Fibroblast of pulmonary artery (primary cell): ENCODE measurements at places on chromosomes 2 and 18.

- no peak for DNase-seq
These were observed at the start of gene STPG4 for GRCh38 chr2:47155091-47155876. TSS of gene STPG4 (minus strand) at chr2:47155308. CDS start at chr2:47155251, 57 bp downstream.

GRCh38 chr18:33804258-33804657 is 226.2 kb downstream of the ASXL3 start:
- DNase-seq = peak; percentile 60

DNA sequence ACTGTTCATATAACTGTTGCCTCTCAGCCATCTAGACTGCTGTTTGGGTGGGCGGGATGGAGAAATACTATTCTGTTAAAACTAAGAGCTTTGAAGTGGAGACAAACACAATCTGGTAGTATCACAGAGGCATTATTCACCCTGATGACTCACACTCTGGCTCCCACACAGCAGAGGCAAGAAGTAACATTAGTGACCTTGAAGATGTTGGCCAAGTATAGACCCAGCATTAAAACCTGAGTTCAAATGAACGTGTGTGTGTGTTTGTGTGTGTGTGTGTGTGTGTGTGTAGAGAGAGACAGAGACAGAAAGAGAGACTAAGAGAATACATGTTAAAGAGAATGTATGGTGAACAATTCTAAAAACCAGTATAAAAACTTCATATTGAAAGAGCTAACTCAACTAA is 22.5 kb upstream of the ACVR1 start:
- DNase-seq = peak; percentile 84

GRCh38 chr2:121179467-121179866 is 105.5 kb downstream of the TFCP2L1 start:
- DNase-seq = no peak

- DNase-seq = no peak
These were observed 24.5 kb downstream of the PIAS2 start for GRCh38 chr18:46892842-46893241.

GRCh38 chr2:57536535-57537231 is 509.9 kb upstream of the VRK2 start:
- no peak for DNase-seq

DNA sequence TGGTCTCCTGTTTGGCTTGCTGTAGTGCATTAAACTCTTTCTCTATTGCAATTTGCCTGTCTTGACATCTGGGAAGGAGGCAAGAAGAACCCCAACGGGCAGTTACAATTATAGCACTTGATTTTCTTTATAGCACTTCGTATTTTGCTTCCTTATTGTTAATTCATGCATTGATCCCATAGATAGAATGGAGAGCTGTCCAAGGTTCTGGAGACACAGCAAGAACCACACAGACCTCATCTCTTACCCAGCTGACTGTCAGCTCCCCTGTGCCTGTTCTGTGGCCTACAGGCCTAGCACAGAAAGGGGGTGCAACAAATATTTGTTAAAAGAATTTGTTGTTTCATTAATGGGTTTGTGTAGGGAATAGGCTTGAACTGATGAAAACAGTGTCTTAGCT is 194.3 kb downstream of the GALNT1 start:
- DNase-seq = peak; percentile 35

DNA sequence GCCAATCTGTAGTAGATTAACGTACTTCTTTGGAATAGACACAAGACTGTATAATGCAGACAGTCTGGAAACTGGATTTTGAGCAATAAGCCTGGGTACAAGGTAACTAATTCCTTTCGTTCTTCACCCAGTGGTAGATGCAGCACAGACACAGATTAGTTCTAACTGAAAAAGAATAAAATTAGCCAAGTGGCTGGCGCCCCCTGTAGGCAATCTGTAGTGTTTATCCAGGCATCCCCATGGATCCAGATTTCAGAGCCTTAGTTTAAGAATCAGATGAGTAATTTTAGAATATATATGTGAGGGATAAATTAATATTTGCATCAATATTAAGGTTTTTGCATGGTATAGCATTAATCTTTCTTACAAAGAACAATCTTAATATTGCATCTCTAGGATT is 563.9 kb downstream of the DCC start:
- peak; percentile 6 for DNase-seq

DNA sequence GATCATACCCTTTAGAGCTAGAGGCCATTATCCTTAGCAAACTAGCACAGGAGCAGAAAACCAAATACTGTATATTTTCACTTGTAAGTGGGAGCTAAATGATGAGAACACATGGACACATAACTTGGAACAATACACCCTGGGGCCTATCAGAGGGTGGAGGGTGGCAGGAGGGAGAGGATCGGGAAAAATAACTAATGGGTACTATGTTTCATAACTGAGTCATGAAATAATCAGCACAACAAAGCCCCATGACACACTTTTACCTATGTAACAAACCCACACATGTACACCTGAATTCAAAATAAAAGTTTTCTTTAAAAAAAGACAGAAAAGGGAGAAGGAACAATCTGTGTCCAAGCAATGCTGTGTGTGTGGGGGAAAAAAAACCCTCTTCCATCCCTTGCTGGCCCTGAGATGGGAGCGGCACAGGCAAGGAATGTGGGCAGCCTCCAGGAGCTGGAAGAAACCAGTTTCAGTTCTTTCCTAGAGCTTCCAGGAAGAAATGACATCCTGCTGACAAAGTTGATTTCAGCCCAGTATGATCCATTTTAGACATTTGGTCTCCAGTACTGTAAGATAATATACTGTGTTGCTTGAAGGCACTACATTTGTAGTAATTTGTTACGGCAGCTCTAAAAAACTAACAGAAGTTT is 458.7 kb upstream of the CNTNAP5 start:
- no peak for DNase-seq

- no peak for DNase-seq
These were observed 816.2 kb downstream of the MBD2 start for GRCh38 chr18:53408271-53408670.

GRCh38 chr2:233844836-233845235 is 9.5 kb downstream of the HJURP start:
- DNase-seq = no peak

DNA sequence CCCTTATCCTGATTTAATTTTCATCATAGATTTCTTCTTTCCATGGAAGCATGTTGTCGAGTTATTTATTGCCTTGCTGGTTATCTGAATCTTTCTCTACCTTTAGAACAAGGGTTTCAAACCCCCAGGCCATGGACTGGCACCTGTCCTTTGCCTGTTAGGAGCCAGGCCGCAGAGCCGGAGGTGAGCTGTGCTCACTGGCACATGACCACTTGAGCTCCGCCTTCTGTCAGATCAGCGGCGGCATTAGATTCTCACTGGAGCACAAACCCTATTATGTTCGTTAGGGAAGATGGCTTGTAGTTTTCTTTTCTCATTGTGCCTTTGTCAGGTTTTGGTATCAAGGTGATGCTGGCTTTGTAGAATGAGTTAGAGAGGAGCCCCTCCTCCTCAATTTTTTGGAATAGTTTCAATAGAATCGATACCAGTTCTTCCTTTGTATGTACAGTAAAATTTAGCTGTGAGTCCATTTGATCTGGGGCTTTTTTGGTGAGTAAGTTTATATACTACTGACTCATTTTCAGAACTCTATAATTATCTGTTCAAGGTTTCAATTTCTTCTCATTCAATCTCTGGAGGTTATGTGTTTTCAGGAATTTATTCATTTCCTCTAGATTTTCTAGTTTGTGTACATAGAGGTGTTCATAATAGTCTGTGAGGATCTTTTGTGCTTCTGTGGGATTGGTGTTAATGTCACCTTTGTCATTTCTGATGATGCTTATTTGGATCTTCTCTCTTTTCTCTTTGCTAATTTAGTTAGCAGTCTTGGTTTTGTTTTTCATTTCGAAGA is 668.0 kb upstream of the FAM98A start:
- DNase-seq = no peak

DNA sequence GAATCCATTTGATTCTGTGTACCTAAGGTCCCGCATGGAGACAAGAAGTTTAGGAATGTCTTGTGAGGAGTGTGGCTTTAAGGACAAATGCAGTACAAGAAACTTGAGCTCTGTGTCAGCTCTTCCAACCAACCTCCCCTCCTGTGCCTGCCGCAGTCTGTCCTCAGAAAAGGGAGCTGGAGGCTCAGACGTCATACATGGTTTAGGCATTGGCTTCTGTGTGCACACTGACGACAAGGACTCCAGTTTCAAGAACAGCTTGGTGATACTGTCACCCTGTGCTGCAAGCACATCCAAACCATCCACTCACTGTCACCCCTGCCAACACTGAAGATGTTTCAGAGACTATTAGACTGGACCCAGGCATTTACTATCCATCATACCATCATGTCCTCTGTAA is 470.4 kb downstream of the IRS1 start:
- DNase-seq = no peak

DNA sequence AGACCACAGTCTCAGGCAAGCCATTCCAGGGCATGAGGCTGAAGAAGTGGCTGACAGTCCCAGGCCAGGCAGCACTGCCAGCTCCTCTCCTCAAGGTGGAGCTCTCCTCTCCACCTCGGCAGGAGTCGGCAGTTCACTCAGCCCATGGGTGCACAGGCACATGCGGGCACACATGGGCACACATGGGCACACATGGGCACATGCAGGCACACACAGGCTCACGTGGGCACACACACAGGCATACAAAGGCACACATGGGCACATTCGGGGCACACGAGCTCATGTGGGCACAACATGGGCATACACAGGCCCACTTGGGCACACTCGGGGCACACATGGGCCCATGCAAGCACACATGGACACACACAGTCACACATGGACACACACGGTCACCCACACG is 65.3 kb upstream of the TAF1B start:
- no peak for DNase-seq

GRCh38 chr2:172944022-172944793 is 131.4 kb upstream of the MAP3K20 start:
- DNase-seq = no peak

DNA sequence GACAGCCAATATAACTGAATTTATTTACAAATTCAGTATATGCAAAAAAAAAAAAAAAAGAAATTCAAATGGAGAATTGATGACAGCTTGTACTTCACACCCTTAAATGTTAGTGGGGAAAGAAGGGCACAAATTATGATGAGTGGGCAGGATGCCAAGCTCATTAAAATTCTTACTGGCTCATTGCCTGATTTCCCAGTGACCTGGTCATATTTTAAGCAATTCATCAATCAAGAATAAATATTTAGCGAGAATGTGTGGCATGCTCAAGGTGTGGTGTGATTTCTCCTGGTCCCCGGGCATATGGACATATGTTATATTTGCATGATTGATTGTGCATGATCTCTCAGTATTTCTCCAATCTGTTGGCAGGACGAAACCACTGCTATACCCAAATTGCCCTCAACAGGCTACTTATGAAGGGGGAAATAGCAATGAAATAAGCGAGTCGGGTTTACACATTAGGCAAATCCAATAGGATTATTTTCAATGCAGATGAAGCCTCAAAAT is 883.0 kb downstream of the LRRTM4 start:
- no peak for DNase-seq

DNA sequence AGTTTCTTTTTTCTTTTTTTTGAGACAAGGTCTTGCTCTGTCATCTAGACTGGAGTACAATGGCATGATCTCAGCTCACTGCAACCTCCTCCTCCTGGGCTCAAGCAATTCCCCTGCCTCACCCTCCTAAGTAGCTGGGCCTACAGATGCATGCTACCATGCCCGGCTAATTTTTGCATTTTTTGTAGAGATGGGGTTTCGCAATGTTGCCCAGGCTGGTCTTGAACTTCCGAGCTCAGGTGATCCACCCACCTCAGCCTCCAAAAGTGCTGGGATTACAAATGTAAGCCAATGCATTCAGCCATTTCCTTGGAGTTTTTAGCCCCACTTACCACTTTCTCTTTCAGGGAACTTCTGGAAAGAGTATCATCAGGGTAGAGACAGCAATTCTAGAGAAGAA is 153.3 kb upstream of the THSD7B start:
- DNase-seq = no peak

GRCh38 chr18:67778016-67778415 is 261.5 kb upstream of the DSEL start:
- DNase-seq = no peak

DNA sequence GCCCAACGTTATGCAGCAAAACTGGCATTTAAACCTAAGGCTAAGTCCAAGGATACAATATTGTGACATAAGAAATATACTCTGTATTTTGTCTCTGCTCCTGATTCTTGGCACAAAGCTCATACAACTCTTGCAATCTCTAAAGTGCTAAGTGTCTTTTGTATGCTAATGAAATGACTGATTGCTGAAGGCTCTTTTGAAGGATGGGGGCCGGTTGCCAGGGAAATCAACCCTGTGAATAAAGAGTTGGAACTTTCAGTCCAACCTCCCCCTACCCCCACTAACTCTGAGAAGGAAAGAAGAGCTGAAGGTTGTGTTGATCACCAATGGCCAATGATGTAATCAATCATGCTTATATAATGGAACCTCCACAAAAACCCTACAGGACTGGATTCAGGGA is 40.3 kb downstream of the SESTD1 start:
- DNase-seq = no peak

DNA sequence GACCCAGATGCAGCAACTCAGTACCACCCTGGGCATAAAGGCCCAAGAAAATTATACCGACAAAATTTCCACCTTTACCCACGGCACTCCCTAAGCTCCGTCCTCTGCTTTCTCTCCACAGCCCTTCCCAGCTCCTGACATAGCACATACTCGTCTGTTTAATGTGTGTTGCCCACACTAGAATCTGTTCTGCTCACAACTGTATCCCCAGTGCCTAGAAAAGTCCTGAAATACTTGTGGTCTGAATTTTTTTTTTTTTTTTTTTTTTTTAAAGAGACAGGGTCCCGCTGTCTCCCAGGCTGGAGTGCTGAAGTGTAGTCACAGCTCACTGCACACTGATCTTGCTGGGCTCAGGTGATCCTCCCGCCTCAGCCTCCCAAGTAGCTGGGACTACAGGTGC is 62.3 kb downstream of the ADCY3 start:
- no peak for DNase-seq

DNA sequence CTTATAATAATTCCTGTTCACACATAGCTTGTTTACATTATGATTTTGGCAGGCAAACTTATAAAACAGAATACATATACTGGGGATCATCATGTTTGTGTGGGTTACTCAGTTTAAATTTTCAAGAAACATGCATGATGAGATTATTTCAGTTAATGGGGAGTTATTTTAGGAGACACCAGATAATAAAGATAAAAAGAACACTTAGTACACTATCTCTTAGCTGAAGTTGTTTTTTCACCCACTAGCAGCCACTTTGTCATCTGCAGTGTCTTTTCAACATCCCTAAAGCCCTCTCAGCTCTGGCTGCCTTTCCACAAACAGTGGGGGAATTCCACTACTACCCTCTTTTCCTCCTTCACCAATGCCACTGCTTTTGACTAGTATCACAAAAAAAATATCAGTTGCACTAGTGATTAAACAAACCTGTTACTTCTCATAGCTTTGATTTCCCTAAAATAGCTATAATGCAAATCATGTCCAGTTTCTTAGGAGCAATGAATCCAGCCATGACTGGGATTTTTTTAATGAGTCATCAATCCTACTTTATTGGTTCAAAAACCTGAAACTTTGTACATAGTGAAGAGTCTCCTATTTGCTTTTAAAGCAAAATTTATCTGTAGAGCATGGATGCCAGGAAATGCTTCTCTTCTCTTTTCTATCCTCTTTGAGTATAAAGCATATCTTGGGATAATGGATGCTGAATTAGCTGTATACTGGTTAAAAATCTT is 156.7 kb upstream of the TFPI start:
- no peak for DNase-seq

- DNase-seq = no peak
These were observed 125.3 kb downstream of the ZFP36L2 start for GRCh38 chr2:43100883-43101662.
